Suppressor macrophage (primary cell): ENCODE measurements at places on chromosomes 3 and 15.

GRCh38 chr15:32659340-32660155 is 18.0 kb downstream of the SCG5 start:
- DNase-seq = no peak

GRCh38 chr3:134333522-134334181 is 40.6 kb downstream of the AMOTL2 start:
- DNase-seq = no peak

DNA sequence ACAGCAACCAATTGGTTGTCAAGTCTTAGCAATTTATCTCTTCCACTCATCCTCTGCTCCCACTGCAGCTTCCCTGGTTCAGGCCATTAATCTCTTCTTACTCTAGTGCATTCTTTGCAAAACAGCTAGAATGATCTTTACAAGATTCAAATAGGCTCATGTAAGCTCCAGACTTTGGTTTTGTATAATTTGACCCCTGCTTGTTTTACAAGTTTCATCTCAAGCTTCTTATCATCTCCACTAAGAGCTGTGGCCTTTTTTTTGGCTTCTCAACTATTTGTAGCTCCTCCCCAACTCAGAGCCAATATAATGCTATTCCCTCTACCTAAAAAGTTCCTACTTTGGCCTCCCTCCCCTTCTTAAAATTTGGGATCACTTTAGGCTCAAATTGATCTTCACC is 121.8 kb downstream of the GOLIM4 start:
- no peak for DNase-seq

- no peak for DNase-seq
These were observed 151.7 kb downstream of the MCTP2 start for GRCh38 chr15:94383041-94383440.

DNA sequence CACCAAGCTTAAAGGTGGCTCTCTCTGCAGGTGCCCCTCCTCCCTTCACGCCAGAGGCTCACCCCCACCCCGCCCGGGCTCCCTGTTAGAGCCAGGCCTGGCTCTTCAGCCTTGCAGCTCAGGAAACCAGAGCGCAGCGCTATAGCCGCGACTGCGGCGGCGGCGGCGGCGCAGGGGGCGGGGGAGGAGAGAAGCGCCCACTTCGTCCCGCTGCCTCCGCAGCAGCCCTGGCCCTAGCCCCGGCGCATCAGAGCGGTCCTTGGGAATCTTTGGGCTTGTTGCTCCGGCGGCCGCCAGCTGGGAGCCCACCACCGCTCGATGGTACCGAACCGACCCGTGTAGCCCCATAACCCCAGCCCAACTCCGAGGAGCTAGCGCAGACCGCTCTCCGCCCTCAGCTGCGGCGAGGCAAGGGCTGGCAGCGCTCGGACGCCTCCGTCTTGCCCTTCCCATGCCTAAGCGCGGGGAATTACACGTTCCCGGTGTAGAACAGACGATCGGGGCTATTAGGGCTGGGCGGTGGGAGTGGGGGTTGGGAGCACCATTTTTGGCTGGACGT is 1.2 kb downstream of the RASGRF1 start:
- no peak for DNase-seq

GRCh38 chr3:32281570-32282106 is 43.2 kb downstream of the CMTM8 start:
- DNase-seq = no peak

GRCh38 chr15:89023311-89023961 is 64.8 kb upstream of the ABHD2 start:
- no peak for DNase-seq

GRCh38 chr3:26807272-26807671 is 184.7 kb downstream of the LRRC3B start:
- DNase-seq = no peak

DNA sequence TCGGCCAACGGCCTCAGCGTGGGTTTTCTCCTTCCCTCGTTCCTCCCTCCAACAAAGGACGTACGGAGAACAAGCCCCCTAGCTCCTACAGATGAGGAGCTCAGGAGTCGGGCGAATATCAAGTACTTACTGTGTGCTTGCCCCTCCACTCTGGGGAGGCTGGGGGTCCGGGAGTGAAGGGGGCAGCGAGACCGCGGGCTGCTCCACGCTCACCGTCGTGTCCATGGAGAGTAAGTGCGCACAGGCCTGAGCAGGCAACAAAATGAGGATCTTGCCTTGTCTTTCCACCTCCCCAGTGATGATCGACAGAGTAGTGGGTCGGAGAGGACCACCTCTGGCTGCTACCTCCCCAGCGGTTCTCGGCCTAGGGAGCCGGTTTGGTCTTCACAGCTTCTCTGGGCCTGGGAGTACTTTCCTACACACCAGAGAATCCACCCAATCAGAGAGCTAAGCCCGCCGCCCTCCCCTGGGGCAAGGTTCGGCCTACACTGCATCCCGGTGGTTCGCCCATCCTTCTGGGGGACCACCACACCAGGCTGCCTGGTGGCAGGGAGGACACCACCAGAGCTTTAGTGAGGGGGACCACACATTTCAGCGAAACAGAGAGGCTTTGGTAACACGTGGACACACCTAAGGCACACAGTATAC is 603 bp upstream of the TRANK1 start:
- no peak for DNase-seq

DNA sequence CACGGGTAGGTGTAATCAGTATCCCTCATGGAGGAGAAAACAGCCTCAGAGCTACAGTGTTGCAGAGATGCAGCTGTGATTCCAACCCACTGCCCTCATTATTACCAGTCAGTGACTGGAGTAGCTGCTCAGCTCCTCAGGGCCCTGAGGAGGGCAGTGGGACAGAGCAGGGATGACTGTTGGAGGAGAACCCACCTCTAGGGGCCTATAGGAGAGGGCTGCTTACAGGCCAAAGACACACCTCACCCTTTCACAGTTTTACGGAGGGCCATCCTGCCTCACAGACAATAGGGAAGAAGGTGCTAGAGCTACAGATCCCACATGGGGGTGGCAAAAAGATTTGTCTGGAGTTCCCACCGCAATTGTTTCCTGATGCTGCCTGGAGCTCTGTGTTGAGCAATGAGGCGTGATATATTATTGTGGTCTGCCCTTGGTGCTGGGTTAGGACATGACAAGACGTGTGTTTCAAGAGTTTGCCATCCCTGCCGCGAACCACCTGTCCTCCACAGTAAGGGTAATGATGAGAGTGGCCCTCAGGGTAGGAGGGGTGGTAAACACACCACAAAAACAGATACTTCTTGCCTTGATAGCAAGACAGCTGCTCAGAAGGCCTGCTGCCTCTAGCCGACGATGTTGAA is 140.5 kb upstream of the TPM1 start:
- no peak for DNase-seq

GRCh38 chr15:91102546-91103330 is 2.7 kb downstream of the SV2B start:
- no peak for DNase-seq

- DNase-seq = no peak
These were observed 91.0 kb downstream of the FOXP1 start for GRCh38 chr3:71492566-71492965.

GRCh38 chr15:64542091-64542490 is 81.7 kb downstream of the ZNF609 start:
- no peak for DNase-seq

DNA sequence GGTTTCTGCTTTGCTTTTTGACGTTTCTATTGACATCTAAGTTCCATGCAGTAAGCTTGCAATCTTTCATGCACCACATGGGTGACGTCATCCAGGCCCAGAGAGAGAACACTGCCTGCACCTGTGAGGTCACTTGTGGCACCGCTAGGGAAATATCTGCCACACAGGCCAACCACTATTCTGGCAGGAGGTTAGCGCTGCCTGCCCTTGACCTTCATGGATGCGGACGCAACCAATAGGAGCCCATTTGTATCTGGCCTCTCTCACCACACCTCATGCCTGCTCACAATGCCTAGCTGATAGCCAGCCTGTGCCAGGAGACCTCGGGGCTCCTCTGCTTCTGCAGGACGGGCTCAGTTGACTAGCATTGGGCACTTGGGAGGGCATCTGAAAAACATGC is 55.8 kb upstream of the PRR23E start:
- no peak for DNase-seq

- DNase-seq = no peak
These were observed 103.9 kb upstream of the ROBO1 start for GRCh38 chr3:79871656-79872055.

DNA sequence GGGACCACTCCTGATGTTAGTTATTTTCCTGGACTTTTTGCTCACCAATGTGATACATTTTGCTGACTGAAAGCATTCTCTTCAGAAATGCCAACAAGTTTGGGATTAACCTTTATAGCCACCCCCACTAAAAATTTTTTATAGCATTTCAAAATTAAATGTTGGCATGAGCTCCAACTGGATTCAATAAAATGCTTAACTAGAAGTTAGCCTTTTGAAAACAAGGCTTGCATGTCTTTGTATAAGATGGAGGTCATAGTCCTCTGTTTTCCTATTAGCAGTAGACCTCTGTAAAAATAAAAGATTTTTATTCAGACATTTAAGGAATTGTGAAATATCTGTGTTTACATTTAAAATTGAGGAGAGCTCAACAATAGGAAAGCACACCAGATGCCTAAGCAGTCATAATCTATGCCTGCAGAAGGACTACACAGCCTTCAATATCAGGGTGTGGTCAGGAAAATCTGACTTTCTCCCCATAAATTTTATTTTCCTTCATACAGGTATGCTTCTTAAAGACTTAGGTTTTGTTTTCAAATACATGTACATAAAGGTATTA is 87.2 kb downstream of the DNAJC13 start:
- DNase-seq = no peak

GRCh38 chr3:46924921-46925584 is 47.5 kb downstream of the PTH1R start:
- no peak for DNase-seq

GRCh38 chr3:136055491-136055890 is 90.0 kb downstream of the PPP2R3A start:
- DNase-seq = no peak

DNA sequence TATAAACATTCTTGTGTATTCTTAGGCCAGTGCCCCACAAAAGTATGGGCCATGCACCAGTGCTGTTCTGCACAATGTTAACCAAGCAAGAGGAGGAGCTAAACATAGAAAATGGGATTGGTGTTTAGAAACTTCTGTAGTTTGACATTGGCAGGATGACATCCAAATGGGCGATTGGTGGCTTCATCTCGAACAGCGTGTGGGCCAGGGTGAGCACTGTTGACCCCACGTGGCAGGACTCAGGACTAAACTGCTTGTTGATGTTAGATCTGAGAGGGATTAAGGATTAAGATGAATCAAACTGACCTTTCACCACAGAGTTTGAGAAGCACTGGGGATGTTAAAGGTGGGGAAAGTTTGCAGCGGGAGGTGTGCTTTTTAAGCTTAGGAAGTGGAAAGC is 31.9 kb downstream of the ZNF710 start:
- DNase-seq = no peak

- DNase-seq = no peak
These were observed 17.3 kb downstream of the FAIM start for GRCh38 chr3:138625707-138626365.

DNA sequence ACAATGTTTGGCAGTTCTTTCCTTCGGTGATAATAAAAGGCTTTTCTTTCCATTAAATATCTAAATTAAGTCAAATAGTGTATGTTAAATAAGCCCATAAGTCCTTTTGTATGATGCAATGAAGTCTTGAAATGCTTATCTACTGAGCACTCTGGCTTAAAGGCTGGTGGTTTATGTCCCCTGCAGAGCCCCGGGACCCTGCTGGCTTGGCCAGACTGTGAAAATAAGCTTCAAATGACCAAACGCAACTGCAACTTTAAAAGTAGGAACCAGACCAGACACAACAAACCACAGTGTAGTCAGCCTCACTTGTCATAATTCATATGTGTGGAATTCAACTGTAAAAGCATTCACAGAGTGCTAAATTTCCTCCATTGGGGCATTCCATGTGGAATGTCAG is 72.5 kb downstream of the FOXP1 start:
- DNase-seq = peak; percentile 49

DNA sequence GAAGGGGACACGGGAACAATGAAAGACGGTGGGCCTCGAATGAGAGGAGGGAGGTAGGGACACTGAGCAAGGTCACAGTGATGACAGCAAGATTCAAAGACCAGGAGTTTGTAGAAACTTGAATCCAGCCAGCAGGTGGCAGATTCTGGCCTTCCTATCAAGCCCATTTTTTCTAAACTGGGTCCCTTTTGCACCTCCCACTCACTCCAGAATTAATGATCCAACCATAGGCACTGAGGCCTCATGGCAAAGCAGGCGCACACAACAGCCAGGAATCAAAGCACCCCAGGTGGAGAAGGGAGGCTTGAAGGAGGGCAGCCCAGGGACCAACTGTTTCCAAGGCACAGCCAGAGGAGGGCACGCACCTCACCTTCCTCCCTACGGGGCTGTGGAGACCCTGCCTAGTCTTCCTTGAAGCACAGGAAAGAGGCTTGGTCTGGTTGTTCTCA is 90.2 kb downstream of the ANP32A start:
- DNase-seq = peak; percentile 68

DNA sequence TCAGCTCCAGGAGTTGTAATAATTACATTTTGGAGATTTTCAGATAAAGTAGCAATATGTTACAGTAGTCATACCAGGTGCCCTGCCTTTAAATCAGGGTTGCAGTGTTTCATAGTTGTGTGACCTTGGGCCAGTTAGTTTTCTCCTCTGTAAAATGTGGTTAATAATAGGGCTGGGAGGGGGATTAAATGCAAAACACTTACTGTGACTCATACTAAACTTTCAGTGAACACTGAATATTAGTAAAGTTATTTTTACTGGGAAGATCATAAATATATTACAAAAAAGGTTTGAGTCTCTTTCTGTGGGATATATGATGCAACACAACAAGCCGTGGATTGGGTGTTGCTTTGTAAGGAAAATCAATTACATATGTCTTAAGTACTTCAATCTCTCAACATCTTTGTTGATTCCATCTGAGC is 1.1 kb upstream of the EBLN2 start:
- no peak for DNase-seq

DNA sequence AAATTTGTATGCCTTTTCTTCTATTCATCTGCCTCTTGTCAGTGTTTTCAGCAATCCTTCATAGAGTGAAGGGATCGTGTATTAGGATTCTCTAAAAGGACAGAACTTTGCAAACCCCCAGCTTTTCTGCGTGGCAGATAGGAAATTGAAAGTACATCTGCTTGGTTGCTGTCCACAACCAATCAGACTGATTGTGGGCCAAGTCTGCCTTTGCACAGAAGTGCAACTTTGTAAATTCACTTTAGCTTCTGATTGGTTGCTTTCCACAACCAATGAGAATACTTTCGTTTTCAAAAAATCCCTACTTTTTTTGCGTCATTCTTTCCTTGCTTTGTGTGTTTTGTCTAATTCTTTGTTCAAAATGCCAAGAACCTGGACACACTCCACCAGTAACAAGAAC is 847.4 kb downstream of the FHIT start:
- DNase-seq = no peak
